ENCODE measurements at places on chromosomes 3 and 15. TPM values are rescaled to one million over a fixed set of nuclear protein-coding genes. Genes with fewer than 3 reads are reported as not detected.

Gene PLEKHO2
- total RNA-seq, result 13.3 TPM

Gene P2RY14
- not detected for total RNA-seq

Gene PSTPIP1
- 0.53 TPM for total RNA-seq

DNA sequence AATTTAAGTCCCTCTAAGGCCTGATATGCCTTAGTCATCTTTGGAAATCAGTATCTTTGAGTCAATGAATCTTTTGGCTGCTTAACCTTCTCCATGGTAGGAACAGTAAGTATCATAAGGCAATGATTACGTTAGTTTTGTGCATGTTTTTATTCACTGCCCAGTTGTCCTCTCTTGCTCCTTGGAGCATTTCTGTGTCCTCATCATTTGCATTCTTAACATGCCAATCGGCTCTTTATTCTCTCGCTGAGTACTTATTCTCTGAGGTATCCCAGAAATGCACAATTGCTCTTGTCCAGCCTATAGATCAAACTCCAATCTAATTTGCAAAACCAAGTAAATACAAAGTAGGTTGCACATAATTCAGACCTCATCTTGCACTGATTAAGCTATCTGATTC is 405.0 kb upstream of the IL12A start:
- DNase-seq, result no peak

- peak; percentile 78 for DNase-seq
These were observed 28.3 kb downstream of the RSL24D1 start for GRCh38 chr15:55168350-55168974.

- peak; percentile 67 for DNase-seq
These were observed 643 bp upstream of the RNU5B-1 start for GRCh38 chr15:65303687-65304380.

- DNase-seq, result no peak
These were observed 54.5 kb downstream of the KIF9 start for GRCh38 chr3:47228088-47228487.

DNA sequence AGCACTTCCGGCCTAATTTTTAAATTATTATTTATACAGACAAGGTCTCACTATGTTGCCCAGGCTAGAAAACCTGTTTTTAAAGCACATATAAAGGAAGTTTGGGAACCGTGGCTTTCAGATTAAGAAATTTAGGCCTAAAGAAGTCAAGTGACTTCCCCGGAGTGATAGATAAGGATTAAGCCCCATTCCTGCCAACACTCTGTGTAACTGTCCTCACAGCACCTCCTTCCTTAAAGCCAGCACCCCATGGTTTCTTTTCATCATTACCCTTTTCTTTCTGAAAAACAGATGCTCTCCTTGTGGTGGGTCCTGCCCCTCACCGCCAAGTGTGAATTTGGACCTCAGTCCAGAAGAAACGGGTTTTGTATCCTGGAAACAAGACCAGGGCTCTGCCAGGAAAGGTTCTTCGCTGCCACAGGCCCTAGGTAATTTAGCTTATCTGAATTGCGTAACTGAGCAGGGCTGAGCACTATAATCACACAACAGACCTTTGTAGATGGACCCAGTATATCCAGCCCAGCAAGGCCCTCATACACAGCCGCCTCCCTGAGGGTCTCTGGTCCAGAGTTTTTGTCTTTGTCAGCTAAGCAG is 231.3 kb downstream of the PLCL2 start:
- no peak for DNase-seq

DNA sequence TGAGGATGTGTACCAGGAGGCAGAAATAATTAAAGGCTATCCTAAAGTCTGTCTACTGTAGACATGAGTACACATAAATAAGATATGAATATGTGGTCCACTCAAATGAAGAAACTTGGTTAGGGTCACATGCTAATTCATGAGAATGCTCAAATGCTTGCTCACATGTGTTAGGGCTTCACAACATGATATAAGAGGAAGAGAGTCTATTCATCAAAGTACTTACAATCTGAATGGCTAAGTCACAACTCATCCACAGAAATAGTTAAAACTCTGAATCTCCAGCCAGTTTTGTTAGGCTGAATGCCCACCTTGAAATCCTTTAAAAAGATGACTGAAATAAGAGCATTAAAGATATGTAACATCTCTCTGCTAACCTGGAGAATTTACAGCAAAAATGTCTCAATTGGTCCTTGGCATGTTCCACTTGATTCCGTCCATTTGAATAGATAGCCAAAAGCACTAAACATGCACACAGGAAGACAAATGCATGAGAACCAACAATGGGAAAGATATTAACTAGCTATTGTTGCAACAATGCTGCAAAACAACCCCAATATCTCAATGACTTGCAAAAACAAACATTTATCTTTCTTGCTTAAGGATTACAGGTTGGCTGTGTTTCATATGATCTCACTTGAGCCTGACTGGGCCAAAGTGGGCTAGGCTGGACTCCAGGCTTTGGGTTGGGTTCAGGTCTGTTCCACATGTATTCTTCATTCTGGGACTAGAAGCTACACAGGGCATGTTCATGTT is 10.6 kb upstream of the TBC1D5 start:
- no peak for DNase-seq

- no peak for DNase-seq
These were observed 72.7 kb upstream of the PPIB start for GRCh38 chr15:64235552-64235951.

Data from HT1080 (cell line).